ENCODE measurements at places on chromosomes 7 and 10.

GRCh38 chr10:74585231-74586087 is 240.9 kb upstream of the KAT6B start:
- DNase-seq = no peak

- DNase-seq = no peak
These were observed 57.8 kb upstream of the WIPF3 start for GRCh38 chr7:29748286-29749099.

DNA sequence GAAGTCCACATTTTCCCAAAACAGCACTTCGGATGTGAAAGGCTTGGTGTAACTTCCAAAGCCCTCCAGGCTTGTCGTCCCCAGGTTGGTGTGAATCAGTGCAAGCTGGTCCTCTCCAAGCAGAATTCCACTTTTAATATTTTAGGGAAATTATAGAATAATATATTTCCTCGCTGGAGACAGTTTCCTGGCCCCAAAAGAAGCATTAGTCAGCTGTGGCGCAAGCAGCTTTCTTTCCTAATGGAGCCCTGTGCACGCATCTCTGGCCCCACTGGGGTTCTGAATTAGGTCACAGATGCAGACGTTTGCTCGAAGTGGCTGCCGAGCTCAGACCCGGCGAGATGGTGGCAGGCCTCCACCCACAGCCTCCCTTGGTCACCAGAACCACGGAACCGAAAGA is 33.3 kb upstream of the MNX1 start:
- peak; percentile 52 for DNase-seq

DNA sequence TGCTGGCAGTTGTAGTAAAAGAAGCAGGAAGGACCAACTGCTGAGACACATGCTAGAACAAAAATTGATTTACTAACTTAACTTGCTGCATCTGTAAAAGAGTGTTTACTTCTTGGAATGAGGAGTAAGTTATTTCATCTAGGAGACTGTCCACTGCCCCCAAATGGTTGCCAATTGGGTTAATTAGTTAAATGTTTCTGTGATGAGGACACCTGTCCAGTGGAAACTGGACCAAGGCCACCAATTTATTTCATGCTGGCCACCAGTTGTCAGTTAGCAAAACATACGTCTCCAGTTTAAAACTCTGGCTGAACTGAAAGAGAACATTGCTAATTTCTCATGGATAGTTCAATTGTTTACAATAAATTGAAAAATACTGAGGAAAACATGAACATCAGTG is 191.7 kb downstream of the PPP1R9A start:
- DNase-seq = no peak

DNA sequence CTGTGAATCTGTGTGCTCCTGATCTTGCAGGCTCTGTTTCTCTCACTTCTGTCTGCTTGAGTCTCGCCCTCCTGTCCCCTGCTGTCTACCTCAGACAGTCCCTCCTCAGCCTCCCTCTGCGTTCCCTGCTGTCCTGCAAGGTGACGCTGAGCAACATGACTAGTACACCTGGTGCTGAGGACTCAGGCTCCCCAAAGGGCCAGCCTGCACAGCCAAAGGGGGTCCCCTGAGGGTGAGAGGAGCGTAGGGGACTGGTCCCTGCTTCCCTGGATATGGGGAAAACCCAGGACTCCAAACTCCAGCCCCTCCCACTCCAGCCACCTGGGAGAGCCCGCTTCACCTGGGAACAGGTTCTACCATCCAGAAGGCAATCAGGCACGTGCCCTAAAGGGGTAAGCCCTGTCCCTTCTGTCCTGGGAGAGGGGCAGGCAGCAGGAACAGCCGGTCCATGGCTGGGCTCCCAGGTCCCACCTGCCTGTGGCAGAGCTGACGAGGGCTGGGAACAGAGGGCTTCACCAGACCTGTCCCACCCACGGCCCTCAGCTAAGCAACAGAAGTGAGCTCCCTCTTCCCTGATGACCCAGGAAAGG is 156.5 kb downstream of the UBE2H start:
- no peak for DNase-seq

DNA sequence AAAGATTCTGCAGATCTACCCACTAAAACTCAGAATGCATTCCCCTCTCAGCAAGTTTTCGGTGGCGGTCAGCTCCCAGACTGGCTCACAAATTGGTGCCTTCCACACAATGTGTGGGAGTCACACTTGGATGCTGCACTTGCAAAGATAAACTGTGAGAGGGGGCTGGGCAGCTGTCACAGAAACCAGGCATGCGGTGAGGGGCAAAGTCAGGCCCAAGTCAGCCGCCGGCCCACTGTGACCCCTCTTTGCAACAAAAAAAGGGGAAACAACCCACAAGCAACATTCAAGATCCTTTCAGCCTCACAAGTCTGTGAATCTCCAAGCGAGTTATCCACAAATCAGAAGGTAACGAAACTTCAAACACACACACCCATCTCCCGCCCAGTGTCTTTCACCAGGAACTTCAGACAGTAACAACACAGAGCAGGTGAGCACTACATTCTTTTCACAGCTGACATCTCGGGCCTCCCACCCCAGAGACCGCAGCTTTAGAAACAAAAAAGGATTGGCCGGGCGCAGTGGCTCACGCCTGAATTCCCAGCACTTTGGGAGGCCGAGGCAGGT is 32.0 kb downstream of the SNX8 start:
- no peak for DNase-seq

DNA sequence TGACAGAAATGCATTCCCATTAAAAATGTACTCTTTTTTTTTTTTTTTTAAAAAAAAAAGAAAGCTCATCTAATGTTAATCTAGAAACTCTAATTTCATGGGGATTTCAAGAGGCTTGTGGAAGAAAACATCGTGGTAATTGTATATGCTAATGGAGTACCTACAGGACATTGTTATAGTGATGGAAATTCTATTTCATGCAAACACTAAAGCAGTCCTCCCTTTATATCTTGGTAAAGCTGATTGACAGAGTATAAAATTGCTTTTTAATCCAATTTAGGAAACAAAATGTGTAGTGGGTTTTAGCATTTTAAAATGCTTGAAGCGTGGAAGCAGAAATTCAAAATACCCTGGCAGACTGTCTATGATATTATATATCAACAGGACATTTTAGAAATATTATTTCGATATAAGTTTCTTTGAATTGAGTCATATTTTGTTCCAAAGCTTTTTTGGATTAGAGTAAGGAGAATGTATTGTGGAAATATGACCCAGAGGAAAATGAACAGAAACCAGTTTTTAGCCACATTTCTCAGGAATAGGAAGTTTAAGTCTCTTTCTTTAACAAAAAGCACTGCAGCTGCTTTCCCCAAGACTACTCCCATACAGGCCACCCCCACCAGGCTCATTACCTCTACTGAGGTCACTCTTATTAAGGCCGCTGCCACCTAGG is 121.9 kb downstream of the WNT2 start:
- DNase-seq = no peak

DNA sequence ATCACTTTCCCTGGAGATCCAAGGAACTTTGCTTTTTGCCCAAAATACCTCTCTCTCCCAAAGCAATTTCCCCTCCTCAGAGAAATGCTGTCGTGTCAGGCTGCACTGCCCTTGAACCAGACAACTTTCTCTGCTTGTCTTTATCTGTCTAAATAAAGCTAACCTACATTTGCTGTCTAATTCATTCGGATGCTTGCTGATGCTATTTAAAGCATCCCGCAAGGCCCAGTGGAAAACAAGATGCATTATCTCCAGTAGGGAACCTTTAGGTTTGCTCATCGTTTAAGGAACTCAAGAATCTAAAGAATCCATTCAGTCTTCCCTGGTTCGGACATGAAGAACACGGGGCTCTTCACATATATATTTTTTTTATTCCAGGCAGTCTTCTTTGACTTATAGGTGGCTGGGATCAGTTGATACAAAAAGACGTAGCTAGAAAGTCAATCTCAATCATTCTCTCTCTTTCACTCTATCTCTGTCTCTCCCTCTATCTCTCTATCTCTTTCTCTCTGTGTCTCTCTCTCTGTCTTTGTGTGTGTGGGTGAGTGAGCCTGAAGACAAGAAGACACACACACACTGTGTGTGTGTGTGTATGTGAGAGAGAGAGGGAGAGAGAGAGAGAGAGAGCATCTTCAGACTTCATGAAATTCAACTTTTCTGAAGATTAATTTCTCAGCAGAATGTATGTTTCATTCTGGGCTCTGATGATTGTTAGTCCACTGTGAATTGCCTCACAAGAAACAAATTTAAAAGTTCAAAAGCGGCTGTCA is 92.8 kb upstream of the MKLN1 start:
- no peak for DNase-seq

GRCh38 chr7:108134486-108134885 is 4.3 kb upstream of the LAMB4 start:
- DNase-seq = no peak

DNA sequence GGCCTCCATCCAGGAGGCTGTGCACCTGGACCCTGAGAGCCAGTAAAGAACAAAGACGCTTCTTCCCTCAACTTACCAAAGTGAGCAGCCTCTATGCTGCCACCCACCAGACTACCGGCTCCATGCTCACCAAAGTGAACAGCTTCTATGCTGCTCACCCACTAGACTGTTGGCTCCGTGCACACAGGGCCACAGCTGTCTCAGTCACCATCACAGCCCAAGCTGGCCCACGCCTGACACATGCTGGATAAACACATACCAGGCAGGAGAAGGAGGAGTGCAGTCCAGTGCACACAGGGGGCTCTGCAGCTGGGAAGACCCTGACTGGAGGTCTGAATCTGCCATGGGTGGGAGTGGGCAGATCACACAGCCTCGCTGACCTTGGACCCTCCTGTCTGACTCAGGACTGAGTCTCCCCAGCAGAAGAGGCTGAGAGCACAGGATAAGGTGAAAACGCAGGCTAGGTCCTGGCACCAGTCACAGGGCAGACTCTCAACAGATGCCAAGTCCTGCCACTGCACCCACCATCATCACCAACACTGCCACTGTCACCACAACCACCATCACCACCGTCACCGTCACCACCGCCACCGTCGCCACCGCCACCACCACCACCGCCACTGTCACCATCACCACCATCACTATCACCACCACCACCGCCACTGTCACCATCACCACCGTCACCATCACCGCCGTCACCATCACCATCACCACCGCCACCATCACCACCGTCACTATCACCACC is 130.9 kb downstream of the MAD1L1 start:
- no peak for DNase-seq

DNA sequence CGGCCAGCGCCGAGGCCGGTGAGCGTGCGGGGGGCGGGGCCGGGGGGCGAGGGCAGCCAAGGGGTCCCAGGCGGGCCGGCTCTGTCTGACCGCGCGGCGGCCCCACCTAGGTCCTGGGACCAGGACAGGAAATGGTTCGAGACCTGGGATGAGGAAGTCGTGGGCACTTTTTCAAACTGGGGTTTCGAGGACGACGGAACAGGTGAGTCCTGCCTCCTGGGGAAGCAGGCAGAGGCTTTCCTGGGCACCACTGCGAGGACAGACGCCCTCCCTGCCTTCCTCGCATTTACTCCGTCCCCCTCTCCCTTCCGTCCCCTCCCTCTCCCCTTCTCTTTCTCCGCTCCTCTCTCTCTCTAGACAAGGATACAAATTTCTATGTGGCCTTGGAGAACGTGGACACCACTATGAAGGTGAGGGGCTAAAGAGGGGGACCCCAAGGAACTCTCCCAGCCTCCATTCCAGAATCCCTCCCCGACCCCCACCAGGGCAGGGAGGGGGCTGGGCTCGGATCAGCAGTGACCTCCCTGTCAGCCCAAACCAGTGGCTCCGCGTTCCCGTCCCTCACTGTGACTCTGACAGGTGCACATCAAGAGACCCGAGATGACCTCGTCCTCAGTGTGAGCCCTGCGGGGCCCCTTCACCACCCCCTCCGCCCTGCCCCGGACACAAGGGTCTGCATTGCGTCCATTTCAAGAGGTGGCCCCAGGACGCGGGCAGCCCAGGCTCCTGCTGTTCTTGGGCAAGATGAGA is 2.6 kb upstream of the MUC12 start:
- no peak for DNase-seq

DNA sequence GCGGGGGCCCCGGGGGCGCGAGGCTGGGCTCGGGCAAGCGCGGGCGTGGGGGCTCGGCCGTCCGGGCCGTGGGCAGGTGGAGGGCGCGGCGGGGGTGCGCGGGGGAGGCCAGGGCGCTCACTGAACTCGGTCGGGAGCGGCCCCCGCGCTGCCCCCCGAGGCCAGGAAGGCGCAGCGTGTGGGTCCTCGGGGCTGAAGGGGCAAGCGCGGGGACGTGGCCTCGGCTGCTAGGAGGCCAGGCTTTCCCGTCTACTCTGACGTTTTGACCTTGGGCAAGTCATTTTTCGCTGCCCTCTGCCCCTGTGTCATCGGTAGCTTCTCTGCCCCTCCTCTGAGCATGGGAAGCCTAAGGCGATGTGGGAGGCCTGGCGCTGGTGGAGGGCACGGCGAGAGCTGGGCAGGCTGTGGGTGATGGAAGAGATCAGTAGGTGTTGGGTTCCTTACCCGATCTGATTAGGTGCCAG is 441 bp downstream of the FBH1 start:
- no peak for DNase-seq

DNA sequence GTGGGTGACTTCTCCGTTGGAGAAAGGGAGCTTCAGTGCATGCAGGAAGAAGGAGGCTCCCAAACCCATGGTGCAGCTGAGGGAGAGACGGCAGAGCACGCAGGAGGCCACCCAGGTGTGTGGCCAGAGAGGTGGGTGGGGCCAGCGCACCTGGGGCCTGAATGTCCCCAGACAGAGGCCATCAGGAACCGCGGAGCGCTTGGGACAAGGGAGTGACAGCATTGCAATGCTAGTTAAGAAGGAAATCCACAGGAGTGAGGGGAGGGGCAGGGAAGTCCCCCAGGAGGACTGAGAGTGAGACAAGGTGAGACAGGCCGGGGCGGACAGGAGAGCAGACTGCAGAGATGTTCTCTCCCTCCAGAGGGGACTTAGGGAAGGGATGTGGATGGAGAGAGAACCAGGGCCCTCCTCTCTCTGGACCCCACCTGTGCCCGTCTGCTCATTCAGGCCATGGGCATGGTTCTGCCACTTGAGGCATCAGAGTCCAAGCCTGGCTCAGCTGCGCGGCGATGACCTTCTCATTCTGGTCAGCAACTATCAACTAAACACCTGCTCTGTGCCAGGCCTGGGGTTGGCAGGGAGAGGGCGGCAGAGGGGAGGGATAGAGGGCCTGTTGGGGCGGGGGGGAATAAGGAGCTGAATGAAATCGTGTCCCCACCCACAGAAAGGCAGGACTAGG is 69.4 kb upstream of the COL13A1 start:
- DNase-seq = no peak

DNA sequence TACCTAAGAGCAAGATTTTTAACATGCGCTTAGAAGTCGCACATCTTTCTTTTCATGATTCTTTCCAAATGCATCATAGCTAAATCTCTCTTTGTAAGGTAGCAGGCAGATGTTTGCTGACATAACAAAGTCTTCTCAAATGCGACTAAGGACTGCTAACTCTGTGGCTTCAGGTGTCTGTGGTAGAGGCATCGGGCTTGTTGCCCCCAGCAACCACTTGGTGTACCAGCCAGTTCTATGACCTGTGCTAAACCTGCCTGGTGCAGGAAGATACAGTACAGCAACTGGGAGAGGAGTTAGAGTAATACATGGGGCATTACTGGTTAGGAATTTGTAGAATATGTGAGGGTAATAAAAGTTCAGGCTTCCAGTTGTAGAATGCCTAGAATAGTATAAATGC is 654.1 kb downstream of the NRG3 start:
- no peak for DNase-seq

All from fibroblast of skin of left biceps (primary cell).